Aorta (tissue), 5 donors: ENCODE measurements at places on chromosomes 2 and 18. TPM values are rescaled to one million over a fixed set of nuclear protein-coding genes. Genes with fewer than 3 reads are reported as not detected.

The POLE4 gene
- 57.3 TPM for total RNA-seq

The OR6B2 gene
- not detected for total RNA-seq

The TTR gene
- total RNA-seq, result not detected

The NUP35 gene
- 17.0 TPM for total RNA-seq

The PRKAG3 gene
- 1.0 TPM for total RNA-seq

The ALPP gene
- not detected for total RNA-seq

The KLHL29 gene
- 13.4 TPM for total RNA-seq

The REG3G gene
- total RNA-seq, result 0.71 TPM

The TYW5 gene
- total RNA-seq, result 5.2 TPM

The MEX3C gene
- total RNA-seq, result 31.7 TPM

DNA sequence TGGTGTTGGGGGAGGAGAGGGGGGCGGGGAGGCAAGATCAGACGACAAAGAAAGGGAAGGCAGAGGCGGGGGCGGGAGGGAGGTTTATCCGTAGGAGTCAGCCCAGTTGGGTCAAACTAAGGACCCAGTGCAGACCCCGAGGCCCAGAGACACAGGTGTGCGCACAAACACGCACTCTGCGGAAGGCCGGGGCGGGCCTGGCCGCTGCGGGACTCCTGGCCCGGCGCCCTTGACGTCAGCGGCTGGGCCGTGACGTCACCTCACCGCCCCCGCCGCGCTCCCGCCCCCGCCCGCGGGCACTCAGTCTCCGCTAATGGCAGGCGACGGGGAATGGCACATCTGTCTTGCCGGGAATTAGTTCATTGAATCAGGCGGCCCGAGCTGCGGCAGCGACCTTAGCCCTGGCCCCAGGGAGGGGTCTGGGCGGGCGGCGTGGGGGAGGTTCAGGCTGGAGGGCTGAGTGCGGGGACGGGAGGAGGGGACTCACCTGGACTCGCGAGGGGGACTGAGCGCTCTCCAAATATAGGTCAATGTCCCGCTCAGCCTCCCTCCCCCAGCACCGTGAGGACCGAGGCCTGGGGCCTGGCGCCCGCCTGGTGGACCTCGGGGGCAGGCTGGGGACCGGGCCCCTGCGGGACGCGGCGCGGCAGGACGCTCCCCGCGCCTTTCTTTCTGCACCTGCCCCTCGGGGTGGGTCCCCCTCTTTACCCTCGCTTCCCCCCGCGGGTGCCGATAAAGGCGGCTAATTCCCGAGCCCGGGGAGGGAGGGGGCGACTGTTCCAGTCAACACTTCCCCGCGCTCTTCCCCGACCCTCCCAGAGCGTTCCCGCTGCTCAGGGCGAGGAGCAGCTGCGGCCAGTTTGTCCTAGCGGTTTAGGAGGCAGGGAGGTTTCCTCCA lies 15.5 kb upstream of the ECEL1 start:
- DNase-seq, result no peak

DNA sequence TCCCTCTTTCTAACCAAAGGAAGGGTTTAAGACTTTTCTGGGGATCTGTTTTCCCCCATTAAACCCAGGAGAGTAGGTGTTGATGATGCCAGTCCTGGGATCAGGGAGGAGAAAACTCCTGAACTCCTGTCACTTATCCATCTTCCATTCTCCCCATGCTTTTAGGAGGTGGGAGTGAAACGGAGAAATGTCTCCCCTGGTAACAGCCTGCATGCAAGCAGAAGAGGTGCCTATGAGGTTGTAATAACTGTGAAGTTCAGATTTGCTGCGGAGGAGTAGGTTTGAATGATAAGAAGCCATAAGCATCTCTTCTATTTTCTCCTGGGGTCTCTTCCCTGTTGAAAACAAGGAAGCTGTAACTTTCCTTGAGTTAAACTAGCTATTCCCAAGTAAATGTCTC lies 150.8 kb downstream of the SLC4A3 start:
- no peak for DNase-seq

DNA sequence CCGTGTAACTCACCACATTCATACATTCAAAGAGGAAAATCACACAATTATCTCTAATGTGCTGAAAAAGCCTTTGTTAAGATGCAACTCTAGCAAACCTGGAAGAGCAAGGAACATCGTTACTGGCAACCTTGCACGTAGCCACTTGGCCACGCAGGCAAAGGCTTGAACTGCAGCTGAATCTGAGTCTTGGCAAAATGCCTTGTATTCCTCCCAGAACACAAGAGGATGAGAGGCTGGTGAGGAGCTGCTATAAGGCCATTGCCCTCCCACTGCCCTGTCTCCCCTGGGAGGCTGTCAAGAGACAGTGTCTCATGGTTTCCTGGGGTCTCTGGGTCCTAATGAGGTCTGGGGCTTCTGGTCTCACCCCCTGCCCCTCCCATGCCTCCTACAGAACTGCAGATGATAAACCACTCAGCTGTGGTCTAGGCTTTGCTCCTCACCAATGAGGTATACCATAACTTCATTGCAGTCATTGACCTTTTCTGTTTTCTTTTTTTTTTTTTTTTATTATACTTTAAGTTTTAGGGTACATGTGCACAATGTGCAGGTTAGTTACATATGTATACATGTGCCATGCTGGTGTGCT lies 141.4 kb downstream of the SPP2 start:
- DNase-seq, result no peak

DNA sequence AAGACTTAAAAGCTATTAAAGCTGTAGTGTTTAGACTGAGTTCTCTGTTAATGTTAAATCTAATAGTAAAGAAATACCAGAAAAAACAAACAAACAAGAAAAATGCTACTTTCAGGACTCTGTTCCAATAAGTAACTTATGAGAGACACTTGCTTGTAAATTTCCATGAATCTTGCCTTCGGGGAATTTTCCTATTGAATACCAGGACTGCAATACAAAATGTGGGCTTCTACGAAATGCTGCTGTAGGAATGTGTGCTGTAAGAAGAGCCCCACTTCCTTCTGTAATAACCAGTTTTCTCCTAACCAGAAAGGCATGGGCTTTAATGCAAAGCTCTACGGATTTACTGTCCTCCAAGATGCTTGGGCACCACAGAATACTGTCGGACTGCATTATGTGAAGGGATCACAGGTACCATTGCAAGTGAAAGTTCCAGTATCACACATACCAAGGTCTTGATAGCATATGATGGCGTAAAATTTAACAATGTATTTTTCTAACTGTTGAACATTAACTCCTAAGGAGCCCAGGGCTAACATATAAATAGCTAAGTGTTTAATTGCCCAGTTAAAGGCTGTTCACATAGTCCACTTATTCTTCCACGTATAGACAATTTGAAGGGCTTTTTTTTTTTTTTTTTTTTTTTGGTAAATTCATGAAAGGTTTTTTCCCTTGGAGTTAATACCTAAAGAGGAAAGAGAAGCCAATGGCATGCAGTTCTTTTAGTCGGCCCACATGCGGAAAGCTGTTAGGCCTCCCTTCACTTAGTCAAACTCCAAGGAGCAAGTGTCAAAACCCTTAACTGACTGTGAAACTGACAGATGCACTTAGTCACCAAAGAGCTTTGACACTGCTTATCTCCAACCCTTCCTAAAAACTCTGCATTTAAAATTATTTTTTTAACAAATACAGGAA lies 564.0 kb upstream of the POU3F3 start:
- no peak for DNase-seq

DNA sequence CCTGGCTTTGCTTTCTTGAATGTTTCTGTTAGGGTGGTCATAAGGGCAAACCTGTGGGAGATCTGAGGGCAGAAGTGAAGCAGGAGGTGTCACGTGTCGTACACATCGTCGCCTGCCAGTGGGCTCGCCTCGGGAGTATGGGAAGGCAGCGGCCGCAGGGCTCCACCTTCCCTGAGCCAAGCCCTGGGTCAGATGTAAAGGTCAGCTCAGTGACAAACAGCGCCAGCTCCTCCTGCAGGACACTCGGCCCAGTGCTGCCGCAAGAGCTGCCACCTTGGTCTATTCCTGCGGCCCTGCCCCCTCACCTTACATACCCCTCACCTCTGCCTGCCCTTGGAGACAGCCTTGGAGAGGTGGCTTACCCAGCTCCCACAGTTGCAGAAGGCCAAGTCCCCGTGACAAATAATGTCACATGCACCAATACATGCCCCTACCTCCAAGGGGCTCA lies 64.2 kb downstream of the PSMG2 start:
- DNase-seq, result no peak

DNA sequence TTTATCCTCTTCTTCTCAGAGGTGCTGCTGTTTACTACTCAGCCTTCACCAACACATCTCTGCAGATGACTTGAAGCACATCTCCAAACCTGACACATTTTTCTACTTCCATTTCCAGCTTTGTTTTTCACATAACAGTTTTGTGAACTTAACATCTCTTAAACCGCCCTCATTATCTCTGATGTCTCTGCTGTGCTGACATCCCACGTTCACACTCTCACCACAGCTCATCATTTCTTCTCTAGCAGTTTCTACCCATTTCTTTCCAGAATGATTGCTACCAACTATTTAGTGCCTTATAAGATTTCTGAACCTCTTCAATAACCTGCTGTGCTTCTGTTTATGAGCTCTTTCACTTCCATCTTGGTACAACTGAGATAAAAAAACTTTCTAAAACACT lies 238.0 kb downstream of the PTPRM start:
- DNase-seq, result no peak

DNA sequence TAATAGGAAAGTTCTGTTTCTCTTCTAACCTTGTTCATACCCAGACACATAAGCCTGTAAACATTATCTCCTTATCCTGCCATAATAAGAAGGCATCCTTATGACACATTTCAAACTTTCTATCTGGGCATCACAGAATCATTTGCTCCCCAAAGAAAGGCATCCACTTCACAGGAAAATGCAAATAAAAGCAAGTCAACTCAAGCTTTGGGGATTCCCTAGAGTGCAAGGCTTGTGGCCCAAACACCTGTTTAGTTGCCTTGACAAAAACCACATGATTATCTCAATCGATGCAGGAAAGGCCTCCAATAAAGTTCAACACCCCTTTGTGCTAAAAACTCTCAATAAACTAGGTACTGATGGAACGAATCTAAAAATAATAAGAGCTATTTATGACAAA lies 195.7 kb upstream of the GALNT5 start:
- DNase-seq, result no peak

DNA sequence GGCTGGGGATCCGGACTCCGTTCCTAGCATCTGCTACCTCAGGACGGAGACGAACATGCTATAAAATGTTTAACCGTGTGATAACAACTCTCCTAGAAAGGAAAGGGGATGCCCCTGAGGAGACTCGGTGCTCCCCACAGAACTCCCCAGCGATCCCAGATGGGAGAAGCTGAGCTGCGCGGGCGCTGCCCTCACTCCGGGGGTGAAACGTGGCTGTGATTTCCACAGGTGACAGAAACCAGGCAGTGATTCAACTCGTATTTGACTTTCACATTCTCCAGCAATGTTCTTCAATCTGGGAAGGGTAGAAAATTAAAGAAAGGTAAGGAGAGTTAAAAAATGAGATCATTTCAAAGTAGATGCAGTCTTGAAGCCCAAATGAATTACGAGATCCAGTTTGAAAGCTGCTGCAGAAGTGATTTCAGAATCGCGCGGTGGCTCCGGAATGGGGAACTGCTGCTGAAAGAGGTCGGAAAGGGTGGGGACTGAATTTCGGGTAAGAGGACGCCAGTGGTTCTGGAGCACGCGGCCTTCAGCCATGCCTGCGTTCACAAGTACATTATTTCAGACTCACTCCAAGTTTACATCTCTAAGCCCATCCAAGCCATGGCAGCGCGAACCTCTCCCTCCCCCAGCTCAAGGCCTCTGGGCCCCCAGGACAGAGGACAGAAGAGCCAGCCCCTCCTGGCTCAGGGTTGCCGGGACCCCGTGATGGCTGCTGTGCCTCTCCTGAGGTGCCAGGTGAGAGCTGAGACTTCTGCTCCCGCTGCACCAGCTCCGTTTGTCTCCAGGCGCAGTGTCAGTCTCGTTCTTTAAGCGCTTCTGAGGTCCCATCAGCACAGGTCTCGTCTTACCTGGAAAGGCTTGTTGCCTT lies 39.5 kb downstream of the ADNP2 start:
- DNase-seq, result no peak

GRCh38 chr18:62374410-62374965 lies 49.4 kb downstream of the TNFRSF11A start:
- DNase-seq, result no peak

DNA sequence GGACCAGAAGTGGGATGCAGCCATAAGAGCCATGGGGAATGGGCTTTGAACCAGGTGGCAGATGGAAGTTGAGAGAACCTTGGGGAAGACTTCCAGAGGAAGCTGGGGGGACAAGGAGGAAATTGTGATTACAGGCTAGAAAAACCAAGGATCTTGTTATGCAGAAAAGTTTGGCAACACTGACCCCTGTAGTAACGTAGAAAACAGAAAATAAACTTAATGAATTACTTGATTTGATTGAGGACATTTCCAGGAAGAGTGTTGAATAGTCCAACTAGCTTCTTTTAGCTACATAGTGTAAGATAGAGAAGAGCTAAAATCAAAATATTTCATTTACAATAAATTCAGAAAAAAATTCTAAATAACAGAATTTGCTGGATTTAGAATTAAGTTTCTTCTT lies 91.9 kb upstream of the GPC1 start:
- DNase-seq, result no peak

DNA sequence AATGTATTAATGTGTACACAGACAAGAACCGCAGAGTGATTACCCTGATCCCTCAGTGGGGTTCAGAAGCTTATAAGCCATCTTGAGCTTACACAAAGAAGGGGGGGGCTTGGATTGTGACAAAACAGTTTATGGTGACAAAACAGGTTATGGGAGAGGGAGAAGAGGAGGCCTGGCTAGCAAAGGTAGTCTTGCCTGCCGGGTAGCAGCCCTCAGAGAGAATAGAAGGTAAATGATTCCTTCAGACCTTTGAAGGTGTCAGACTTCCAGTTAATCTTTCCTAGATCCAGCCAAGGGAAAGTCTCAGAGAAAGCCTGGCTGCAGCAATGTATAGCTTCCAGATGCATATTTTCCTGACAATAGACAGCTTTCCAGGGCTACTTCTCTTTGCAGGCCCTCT lies 44.6 kb upstream of the RAPH1 start:
- no peak for DNase-seq

DNA sequence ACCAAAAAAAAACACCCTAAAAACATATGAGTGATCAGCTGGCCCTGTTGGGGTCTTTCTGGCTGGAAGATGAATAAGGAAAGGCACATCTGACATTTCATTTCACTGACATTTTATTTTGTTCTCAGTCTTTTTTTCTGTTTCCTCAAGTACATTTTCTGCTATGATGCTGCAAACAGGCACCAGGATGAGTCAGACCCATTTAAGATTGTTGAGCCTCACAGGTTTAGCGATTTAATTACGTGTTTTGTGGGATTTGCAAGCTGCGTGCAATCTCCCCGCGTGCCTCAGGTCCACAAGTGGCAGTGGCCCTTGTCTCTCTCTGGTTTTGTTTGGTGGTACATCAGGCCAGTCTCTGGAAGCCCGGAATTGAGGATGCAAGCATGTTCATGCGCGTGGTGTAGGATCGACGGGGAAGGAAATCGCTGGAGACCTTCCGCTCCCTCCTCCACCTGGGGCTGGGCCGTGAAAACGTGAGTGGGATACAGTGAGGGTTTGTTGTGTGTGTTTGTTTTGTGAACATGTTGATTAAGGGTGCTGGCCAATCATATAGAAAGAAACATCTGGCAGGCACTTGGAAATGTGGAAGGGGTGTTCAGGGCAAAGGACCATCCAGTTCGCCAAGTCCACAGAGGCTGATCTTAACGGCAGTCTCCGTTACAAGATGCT lies 120.2 kb upstream of the ZNF516 start:
- no peak for DNase-seq

GRCh38 chr2:113275556-113276215 lies 3.0 kb downstream of the PAX8 start:
- no peak for DNase-seq
